Fibroblast of skin of back (primary cell): ENCODE measurements at places on chromosomes 11 and 22.

DNA sequence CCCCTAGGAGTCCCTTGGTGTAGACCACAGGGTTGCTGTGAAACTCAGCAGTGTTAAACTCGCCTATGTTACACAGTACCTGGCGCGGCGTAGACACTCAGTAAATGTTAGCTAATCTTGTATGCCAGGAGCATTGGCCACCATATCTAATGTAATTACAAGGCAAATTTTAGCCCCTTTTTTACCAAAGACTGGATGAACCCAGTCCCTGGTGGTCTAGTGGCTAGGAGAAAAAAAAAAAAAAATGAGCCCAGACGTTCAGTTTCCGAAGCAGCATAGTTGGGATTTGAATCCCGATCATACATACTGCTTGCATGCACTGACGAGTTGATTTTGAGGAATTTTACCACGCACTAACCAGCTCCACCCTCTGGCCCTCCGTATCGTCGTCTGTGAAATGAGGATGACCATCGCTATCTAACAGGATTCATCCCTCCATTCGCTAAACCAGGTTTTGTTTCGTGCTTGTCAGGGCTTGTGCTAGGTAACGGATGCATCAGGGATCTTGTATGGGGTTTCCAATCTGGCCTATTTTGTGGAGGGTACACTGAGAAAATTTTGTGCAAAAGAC, 688 bp downstream of the PTS start:
- DNase-seq, result peak; percentile 16

DNA sequence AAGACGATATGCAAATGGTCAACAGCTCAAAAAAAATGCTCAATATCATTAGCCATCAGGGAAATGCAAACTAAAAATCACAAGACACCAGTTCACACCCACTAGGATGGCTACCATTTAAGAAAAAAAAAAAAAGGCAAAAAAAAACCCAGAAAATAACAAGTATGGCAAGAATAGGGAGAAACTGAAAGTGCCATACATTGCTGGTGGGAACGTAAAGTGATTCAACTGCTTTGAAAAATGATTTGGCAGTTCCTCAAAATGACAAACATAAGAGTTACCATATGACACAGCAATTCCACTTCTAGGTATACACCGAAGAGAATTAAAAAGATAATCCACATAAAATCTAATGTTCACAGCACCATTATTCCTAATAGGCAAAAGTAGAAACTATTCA, 47.5 kb downstream of the PICALM start:
- DNase-seq, result no peak

DNA sequence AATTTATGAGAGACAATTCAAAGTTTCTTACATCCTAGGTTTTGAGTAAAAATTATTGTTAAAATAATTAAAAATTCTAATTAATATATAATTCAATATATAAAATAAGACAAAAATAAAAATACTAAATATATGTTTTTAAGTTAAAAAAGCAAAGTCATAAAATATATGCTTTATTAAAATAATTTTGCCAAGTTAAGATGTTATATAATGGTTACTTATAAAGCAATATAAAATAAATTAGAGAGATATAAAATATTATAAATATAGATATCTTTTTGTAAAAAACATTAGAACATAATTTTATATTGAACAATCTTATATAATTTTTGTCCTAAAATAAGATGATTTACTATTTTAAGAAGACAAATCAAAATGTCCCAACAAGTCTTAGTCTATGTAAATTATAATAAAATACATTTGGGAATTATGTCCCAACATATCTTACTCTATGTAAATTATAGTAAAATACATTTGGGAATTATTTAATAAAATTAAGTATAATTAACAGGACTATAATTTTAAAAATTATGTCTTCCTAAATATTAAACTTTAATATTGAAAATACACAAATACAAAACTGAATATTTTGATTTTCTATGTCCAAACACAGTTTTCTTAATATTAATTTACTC, 67.7 kb upstream of the TOP3B start:
- DNase-seq, result no peak

GRCh38 chr11:94449437-94449836, 44.2 kb downstream of the MRE11 start:
- DNase-seq, result peak; percentile 2

DNA sequence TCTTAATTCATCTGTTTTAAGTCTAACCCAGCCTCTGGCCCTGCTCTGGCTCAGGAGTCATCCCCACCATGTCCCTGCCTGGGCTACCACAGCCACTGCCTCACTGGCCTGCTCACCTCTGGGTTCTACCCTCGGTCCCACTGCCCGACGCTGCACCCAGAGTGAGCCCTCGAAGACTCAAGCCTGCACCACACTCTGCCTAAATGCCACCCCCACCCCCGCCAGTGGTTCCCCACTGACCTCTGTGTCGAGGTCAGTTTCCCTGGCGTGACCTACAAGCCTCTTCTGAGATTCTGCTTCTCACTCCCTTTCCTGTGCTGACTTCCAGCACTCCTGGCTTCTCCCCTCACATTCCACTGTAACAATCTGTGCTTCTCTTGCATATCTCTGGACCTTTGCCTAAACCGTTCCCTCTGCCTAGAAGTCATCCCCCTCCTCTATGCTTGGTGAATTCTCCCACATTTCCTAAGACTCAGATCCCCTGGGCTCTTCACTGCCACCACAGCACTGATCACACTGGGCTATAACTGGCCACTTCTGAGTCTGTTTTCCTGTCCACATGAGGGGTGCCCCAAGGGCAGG, 12.5 kb upstream of the PDE2A start:
- DNase-seq, result no peak

DNA sequence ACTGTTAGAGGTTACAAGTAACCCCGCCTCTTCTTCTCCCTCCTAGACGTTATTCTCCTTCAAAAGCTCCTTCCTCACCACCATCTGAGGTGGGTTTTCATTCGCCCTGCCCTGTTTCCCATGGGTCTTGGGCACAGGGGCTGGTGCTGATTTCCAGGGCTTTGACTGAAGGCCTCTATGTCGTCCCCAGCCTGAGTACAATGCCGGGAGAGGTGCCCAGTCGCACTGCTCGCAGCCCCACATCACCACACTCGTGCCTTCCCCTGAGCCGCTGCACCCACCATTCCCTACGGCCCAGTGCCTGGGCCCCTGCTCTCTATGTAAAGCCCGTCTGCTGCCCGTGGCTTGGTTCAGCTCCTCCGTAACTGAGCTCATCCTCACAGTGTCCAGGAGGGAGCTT, 169.8 kb downstream of the DSCAML1 start:
- DNase-seq, result no peak

- DNase-seq, result peak; percentile 22
Measured at GRCh38 chr22:27372969-27373670, 428.4 kb downstream of the MN1 start.

GRCh38 chr11:128400382-128401203, 186.8 kb downstream of the ETS1 start:
- peak; percentile 89 for DNase-seq

DNA sequence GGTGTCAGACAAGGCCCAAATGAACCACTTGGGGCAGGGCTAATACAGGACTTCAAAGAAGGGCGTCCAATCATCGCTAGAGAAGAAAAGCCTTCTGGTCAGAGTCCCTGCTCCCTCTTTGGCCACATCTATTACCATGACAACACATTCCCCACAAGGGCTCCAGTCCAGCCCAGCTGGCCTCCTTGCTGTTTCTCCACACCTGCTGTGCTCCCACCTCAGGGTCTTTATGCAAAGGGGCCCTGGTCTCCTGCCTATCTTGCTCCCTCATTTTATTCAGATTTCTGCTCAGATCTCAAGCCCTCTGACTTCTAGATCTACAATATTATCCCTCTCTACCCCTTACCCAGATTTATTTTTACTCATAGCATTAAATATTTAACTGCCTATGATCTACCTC, 58.0 kb upstream of the KIRREL3 start:
- no peak for DNase-seq

DNA sequence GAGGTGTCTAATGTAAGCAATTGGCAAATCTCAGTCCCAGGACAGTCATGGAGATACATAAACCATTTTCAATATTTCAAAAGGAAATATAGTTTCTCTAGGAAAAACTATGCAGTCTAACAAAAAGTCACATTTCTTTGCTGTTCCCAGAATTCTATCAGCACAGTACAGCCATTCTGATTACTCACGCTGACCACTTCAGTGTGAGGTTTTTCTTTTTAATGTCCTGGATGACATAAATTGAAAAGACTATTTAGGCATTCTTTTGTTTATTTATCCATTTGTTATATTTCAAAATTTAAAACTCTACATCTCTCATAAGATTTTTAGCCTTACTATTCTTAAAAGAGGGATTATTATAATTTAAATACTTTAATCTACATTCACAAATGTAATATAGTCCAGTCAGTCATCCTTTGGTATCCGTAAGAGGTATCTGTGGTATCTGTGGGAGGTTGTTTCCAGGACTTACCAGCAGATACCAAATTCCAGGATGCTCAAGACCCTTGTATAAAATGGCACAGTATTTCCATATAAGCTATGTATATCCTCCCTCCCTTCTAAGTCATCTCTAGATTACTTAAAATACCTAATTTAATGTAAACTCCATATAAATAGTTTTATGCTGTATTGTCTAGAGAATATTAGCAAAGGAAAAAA, 331.1 kb upstream of the PITPNB start:
- no peak for DNase-seq
